ENCODE measurements at places on chromosomes 7 and 10.

DNA sequence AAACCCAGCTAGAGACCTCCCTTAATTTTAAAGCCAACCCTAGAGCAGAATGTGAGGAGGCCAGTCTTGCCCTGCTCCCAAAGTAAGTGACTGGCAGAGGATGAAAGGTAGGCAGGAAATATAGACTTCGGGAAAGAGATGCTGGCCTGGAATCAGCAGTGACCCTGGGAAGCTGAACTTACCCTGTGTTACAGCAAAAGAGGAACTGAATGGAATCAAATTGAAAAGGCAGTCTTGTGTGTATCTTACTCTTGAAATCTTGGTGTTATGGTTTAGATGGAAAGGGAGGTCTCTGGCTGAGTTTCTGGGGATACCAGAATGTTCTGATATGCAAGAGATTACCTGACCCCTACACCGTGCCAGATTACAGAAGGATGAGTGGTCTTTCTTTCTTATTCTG lies 7.9 kb upstream of the CFAP43 start:
- DNase-seq, result no peak

GRCh38 chr10:128687408-128687807 lies 561.2 kb upstream of the MKI67 start:
- DNase-seq, result no peak

DNA sequence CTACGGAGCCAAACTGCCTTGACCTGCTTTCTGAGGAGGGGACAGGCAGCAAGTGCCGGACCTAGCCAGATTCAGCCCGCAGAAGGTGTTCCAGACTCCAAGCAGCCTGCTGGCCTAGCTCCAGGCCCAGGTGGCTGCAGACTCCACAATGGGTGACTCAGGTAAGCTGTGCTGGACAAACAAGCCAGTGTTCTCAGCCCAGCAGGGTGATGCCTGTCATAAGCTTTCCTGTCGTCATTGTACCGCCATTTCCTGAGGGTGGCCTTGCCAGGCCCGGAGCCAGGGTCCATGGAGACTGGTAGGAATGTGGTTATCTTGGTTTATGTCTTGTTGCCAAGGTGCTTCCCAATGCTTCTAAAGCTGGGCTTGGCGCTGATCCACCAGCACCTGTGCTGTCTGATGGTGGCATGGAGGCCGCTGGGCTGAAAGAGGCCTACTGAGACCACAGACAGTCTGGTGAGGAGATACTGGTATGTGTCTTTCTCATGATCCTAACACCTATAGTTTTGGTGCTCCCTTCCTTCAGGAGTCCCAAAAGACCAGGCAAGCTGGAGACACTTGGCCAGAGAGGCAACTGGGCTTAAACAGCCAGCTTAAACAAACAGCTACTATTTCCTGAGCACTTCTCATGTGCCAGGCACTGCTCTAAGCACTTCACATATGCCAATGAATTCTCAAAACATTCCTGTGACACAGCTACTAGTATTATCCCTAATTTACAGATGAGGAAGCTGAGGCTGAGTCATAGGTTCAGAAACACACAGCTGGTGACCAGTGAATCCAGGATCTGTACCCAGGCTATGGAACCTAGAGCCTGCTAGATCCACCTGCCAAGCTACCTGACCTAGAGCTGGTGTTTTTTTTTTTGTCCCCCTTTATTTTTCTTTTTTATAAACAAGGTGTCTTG lies 42.0 kb downstream of the ZC3HC1 start:
- DNase-seq, result no peak

DNA sequence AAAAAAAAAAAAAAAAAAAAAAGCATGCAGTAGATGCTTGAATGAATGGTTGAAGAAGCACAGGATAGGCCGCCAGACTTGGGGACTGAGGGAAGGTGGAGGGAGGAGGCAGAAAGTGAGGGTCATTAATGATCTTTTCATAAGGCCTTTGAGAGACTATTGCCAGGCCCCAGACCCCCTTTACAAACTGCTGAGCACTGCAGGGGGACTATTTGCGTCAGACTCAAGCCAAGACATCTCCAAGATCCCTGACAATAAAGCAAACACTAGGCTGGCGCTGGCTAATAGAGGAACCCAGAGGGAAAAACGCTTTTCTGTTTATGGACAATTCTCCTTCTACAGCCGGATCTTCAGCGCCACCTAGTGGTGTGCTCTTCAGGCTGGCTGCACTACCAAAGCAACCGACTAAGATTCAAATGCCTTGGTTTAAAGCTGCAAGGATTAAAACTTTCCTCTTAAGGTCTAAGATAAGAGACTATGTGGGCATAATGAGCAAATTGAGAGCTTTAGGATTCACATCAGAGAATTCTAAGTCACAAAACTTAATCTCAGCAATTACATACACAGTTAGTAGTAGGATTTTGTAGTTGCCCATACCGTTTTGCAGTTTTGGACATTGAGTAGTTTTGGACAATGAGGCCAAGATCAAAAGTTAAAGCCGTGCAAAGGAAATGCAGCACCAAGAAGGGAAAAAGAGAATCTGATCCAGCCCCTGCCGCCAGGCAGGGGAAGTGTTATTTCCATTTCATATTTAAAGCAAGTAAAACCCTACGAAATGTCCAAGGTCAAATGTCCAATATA lies 17.9 kb upstream of the AGK start:
- DNase-seq, result no peak

GRCh38 chr7:130149281-130150139 lies 55.7 kb downstream of the TMEM209 start:
- no peak for DNase-seq

GRCh38 chr7:107173191-107173590 lies 4.4 kb downstream of the HBP1 start:
- no peak for DNase-seq

DNA sequence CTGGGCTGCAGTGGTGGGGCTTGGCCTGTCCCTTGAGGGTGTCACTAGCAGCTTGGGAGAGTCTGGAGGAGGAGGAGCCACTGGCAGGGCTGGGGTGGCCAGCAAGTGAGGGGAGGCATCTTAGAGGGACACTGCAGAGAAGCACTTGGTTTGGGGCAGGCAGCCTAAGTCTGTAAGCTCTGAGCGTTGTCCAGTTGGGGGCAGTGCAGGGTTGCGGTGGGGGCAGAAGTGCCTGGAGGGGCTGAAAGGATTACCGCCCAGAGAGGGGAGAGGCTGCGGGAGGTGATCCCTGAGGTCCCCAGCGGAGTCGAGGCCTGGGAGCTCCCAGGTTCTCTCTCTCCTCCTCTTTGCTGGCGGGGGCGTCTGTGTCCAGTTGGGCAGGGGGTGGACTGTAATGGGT lies 7.4 kb downstream of the ADCYAP1R1 start:
- DNase-seq, result no peak

DNA sequence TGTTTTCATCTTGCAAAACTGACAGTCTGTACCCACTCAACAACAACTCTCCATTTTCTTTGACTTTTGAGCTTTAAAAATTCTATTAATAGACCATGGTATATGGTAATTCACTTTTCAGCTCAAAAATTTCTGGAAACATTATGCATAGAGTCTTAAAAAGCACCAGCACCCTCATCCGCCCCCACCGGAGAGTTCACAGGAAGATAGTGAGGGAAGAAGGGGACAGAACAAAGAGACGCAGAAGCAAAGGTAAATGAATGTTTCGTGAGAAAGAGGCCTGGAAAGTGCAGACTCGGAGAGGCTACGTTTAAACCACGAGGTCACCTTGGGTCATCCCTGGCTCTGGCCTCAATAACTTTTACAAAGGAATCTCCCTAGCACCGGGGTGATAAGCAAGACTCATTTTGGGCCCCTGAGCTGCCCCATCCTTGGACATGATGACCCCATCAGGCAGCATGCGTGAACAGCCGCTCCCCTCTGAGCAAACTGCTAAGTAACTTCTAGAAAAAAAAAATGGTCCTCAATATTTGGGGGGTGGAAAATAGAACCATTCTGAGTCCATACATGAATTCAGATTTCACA lies 96.3 kb downstream of the CPXM2 start:
- no peak for DNase-seq

DNA sequence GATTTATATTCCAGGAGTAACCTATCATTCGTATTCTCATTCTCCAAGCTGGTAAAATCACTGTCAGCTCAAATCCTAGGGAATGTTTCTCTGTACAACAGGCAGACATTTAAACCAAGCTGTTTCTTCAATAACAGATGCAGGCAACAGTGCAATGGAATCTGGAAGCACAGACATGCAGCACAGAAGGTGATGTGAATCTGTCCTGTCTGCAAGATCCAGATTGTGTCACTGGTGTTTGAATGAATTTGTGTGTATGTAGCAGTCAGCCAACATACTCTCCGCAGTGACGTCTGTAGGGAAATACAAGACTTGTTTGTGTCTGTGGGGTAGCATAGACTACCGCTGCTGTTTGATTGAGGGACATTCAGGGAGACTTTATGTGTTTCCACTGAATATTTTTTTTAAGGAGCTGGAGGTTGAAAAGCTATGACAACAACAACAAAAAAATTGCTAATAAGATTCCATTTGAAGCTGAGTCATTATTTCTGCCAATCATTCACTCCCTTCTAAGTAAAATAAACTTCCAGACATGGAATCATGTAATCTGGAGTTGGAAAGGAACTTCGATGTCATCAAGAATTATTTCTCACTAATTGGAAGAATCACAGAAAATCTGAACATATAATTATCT lies 122.9 kb upstream of the MYO3A start:
- no peak for DNase-seq

DNA sequence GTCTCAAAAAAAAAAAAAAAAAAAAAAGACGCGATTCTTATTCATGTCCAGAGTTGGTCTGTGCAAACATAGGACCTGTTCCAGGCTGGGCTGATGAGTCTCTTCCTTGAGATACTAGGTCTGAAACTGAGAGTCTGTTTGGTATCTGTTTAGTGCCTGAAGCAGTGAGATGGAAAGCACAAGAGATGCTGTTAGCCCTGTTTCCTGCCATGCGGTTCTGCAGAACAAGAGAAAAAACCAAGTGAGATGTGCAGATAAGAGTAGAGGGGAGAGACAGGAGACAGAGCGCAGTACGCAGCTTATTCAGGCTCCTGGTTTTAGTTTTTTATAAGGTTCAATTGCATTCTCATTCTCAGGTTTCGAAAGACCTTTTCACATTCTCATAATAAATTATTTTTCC lies 85.8 kb upstream of the PRKCQ start:
- no peak for DNase-seq

DNA sequence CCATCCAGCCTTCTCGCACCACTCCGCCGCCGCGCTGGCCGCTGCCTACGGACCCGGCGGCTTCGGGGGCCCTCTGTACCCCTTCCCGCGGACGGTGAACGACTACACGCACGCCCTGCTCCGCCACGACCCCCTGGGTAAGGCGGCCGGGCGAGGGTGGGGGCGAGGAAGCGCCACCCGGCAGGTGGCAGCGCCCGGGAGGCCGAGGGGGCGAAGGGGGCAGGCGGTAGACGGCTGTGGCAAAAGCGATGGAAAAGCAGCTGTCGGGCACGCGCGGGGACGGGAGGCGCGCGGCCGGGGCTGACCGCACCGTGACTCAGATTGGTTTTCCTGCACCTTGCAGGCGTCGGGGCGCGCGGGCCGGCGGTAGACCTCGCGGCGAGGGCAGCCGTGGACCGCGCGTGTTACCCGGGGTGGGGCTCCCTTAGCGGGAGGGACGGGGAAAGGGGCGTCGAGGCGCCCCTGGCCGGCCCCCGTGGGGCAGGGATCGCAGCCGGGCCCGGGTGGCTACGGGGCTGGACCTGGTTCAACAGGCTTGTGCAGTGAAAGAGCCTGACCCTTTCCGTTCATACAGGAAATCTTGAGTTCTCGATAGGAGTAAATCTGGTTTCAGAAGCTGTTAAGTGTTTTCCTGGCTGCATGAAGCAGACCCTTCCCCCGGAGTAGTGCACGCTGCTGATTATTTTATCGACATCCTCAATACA lies 608 bp downstream of the HHEX start:
- DNase-seq, result no peak

DNA sequence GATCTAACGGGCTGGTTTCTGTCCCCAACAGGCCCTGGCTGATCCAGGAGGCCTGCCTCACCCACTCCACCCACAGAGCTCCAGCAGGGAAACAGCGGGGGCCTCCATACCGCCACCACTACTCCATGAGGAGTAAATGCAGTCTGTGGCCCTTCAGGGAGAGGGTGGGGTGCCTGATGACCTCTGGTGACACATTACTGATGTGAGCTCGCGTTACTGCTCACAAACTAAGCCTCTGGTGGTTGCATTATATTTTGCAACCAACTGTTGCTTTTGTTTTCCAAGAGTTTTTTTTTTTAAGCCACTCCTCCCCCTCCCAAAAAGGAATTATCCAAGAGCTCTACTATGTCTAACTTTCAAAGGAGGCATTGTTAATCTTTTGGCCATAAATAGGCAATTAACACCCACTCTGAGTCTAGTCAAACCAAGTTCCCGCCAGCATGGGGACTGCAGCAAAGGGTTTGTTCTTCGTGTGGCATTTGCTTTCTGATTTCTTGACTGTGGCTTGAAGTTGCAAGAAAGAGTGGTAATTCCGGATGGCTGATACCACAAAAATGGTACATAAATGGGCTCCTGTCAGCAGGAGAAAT lies 72.6 kb downstream of the FAM53B start:
- no peak for DNase-seq
